NCI-H345 (cell line): ENCODE measurements at places on chromosomes 4 and X.

DNA sequence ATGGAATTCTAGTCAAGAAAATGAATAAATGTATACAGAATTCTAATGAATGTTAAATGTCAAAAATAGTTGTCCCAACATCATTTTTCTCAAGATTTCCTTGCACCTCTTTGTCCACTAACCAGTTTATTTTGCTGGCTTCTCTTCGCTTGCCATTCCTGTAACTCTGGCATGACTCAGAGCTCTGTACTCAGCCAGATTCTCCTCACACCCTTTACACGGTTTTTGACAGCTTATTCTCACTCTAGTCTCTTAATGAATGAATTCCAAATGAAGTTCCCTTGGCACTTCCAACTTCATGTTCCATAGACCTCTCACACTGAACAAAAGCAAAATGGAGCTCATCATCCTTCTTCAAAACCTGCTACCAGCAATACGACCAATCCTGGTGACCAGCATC lies 419.3 kb upstream of the SLIT2 start:
- DNase-seq = no peak

DNA sequence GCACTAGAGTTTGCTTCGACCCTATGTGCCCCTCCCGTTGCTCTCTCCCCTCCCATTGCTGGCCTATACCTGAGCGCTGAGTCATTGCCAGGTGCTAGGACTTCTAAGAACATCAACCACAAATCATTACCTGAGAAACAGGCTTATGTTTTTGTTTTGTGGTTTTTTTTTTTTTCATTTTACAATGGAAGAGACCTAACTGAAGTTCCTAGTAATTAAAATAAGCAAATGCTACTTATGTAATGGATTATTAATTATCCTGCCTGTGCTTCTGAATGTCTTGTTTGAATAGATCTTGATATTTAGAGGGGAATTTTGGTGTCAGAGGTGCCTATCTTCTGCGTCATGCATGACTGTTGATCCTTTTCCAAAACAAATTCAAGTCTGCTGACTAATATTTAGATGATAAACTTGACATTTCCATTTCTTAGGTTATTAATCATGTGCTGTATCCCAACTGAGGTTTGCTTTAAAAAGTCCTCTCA lies 275.4 kb upstream of the CPEB2 start:
- DNase-seq = peak; percentile 58

DNA sequence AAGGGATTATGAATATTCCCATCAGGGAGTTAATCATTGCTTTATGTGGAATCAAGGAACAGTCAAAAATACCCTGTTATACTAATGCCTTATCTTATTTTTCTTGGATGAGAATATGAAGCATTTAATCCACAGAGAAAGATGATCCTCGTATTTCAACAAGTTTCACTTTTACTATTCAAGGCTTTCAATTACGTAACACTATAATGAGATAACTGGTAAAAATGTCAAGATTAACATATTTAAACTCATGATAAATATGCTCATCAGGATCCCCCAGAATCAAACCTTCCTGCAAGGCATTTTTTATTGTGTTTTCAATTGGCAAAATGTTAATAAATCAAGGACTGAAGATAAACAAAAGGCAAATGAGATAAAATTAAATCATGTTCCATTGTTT lies 5.1 kb downstream of the ZXDA start:
- DNase-seq = no peak

- DNase-seq = no peak
Measured at GRCh38 chr4:140028676-140029517, 125.1 kb downstream of the MAML3 start.

DNA sequence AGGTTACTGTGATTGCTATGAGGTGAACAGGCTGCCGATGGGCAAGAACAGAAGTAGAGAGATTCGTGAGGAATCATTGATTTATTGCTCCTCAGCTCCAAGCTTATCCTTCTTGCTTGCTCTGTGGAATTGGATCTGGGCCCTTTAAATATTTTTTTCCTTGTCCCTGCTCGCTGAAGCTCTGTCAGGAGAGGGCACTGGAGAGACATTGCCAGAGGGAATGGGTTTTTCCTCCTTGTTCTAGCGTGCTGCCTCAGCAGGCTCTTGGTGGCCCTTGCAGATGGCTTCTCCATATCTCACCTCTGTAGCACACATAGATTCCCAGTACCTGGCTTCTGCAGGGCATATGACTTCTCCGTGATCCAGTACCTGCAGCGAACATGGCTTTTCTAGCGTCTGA lies 67.4 kb downstream of the CNGA2 start:
- DNase-seq = no peak

- no peak for DNase-seq
Measured at GRCh38 chr4:86386817-86387415, 27.1 kb upstream of the MAPK10 start.

DNA sequence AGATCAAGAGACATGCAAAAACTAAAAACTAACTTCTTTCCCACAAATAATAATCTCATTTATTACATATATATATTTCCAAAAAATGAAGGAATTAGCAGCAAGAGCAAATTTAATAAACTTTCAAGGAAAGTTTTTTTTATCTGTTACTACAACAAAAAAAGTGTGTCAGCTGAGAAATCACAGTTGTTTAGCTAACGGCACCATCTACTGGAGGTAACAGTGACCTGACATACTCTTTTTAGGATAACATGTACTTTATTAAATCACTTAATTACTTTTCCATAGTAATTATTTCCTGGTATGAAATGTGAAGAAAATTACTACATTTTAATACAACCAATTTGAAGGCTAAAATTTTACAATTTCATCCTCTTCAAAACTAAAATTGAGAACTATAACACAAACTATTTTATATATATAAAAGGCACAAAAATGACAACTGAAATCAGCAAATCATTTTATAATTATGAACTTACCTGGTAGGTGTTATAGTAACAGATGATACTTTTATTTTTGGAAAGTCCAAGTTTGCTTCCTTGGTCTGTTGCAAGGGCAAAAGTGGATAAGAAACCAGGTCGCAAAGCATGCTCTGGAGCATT lies 9.1 kb downstream of the LAMTOR3 start:
- DNase-seq = peak; percentile 3

- peak; percentile 87 for DNase-seq
Measured at GRCh38 chrX:103063918-103064434, at the start of gene BEX1. TSS of gene BEX1 (minus strand) at chrX:103064171. CDS start at chrX:103063274, 897 bp downstream.

- no peak for DNase-seq
Measured at GRCh38 chr4:53592686-53593501, 1.6 kb upstream of the LNX1 start.

DNA sequence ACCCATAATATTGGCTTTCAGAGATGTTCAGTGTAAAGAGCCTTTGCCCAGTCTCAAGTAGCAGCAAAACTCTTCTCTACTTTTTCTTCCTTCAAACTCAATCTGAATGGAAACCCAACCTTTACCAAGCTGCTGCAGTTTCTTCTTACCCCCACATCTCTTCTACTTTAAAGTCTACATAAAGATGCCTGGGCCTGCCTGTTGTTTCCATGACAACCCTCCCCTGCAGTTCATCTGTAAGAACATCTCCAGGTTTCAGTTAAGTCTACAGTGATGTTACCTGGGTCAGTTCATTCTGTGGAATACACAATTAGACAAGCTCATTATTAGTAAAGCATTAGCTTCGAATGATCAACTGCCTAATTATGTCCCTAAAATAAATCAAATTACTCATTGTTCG lies 81.4 kb downstream of the SPANXN3 start:
- peak; percentile 20 for DNase-seq

DNA sequence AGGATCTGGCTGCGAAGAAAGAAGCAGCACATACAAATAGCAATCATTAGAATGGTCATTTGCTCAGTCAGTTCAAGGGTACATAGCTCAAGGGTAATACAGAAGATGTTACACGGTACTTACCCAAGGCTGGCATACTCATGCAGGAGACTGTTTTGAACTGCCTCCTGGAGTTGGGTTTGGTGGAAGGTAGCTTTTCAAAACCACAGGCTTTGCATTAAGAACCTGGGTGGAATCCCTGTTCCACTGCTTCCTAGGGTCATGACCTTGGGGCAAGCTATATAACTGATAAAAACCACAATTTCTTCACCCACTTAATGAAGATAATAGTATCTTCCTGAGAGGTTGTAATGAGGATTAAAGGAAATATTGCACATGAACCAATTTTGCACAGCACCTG lies 36.5 kb downstream of the TBC1D9 start:
- DNase-seq = no peak

- DNase-seq = no peak
Measured at GRCh38 chrX:29487214-29487613, 728.1 kb upstream of the MAGEB2 start.

- DNase-seq = no peak
Measured at GRCh38 chrX:2176733-2177132, 324.0 kb downstream of the DHRSX start.
